ENCODE measurements at places on chromosomes 3 and 15. TPM values are rescaled to one million over a fixed set of nuclear protein-coding genes. Genes with fewer than 3 reads are reported as not detected.

- H3K27me3 ChIP-seq, result no peaks in the 10 kb centered on the region
- H3K36me3 ChIP-seq, result peaks cover 23% of the 10 kb centered on the region
These were observed 41.7 kb upstream of the B3GNT5 start for GRCh38 chr3:183211352-183211751.

DNA sequence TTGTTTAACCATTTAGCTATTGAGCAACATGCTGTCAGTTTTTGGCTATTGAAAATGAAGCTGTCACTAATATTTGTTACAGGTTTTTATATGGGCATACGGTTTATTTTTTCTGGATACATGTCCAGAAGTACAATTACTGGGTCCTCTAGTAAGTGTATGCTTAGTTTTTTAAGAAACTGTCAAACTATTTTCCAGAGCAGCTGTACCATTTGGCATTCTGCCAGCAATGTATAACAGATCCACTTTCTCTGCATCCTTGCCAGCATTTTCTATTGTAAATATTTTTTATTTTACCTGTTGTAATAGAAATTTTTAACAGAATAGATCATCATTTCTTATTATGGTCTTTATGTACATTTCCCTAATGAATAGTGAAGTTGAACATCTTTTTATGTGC is 658.8 kb downstream of the EDEM1 start:
- H3K4me3 ChIP-seq, result no peak overlapping the region
- DNase-seq, result no peak
- no peaks in the 10 kb centered on the region for H3K27me3 ChIP-seq
- no peak overlapping the region for H3K27ac ChIP-seq

DNA sequence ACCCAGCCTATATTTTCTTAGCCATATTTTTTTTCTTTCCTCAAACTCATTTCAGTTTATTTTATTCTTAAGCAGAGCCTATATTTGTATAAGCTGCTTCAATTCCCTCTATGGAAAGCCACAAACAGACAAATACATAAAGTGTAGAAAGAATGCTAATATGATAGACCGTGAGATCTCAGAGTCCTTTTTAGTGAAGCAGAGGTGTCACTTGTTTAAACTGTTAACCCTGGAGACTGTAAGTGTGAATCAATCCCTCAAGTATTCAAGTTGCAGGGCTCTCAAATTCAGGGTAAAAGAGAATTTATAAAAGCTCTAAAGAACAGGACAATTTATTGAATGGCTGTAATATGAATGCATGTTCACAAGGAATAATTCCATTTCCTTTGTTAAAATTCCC is 72.2 kb upstream of the BHLHE40 start:
- H3K36me3 ChIP-seq, result peaks cover 13% of the 10 kb centered on the region
- DNase-seq, result no peak
- peak overlapping the region; percentile 6 for H3K27ac ChIP-seq
- H3K4me3 ChIP-seq, result no peak overlapping the region
- H3K4me1 ChIP-seq, result peaks cover 80% of the 10 kb centered on the region

DNA sequence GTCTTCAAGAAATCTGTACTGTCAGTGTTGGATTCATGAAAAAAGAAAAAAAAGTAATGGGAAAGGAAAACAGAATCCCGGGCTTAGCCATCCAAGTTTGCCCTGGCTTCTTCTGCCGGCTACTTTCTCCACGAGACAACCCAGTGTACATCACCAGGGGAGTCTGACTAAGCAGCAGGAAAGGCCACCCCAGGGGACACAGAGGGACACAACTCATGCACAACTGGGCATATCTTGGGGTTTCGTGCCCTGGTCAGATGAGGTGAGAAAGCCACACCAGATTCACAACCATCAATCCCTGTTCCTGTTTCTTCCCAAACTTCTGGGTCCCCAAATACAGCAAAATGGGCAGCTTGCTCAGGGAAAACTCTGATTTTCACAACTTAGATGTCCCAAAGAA is 33.2 kb downstream of the ADAMTS17 start:
- no peaks in the 10 kb centered on the region for H3K4me1 ChIP-seq
- no peaks in the 10 kb centered on the region for H3K27me3 ChIP-seq
- H3K36me3 ChIP-seq, result no peaks in the 10 kb centered on the region

DNA sequence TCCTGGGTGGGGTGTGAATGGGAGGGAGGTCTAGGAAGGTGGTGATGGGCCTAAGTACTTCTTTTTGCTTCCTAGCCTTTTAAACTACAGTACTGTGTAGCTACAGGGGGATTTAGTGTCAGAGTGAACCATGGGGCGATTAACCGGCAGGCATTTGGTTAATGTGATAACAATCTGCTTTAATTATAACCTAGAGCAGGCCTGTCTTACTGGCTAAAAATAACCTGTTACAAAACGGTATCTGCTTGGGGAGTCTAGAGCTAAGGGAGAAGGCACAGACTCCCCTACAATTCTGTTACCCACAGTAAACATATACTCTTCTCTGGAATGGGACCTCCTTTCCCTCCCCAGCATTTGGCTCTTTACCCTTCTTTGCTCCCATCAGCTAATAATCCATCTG is 85.4 kb downstream of the RBPMS2 start:
- no peak overlapping the region for H3K4me3 ChIP-seq
- H3K27me3 ChIP-seq, result no peaks in the 10 kb centered on the region
- H3K27ac ChIP-seq, result no peak overlapping the region
- H3K36me3 ChIP-seq, result peaks cover 26% of the 10 kb centered on the region

GRCh38 chr3:122013448-122013925 is 8.6 kb downstream of the ILDR1 start:
- DNase-seq, result no peak
- H3K4me1 ChIP-seq, result peaks cover 47% of the 10 kb centered on the region
- no peak overlapping the region for H3K27ac ChIP-seq
- H3K27me3 ChIP-seq, result peaks cover 1% of the 10 kb centered on the region
- H3K36me3 ChIP-seq, result peaks cover 7% of the 10 kb centered on the region

GRCh38 chr3:102488331-102488730 is 53.5 kb downstream of the ZPLD1 start:
- no peaks in the 10 kb centered on the region for H3K36me3 ChIP-seq
- DNase-seq, result no peak
- no peaks in the 10 kb centered on the region for H3K4me1 ChIP-seq
- H3K27ac ChIP-seq, result no peak overlapping the region

Gene TMCO5A
- total RNA-seq, result not detected

Gene ADAMTSL3
- total RNA-seq, result not detected

Gene IGSF11
- not detected for total RNA-seq

Gene FEZF2
- not detected for total RNA-seq

Gene THAP10
- total RNA-seq, result 0.30 TPM

Gene ROPN1
- total RNA-seq, result not detected

Data from activated CD4-positive, alpha-beta memory T cell treated with anti-CD3 and anti-CD28 coated beads, Interleukin-2, amount 10 ng/mL, durations not matched to agents 7 days and 5 days (primary cell).